Sigmoid colon (tissue), 7 donors: ENCODE measurements at places on chromosomes 2 and 18. TPM values are rescaled to one million over a fixed set of nuclear protein-coding genes. Genes with fewer than 3 reads are reported as not detected.

- H3K27me3 ChIP-seq: no peaks in the 10 kb centered on the region
- no peaks in the 10 kb centered on the region for H3K4me1 ChIP-seq
- no peak for DNase-seq
- H3K36me3 ChIP-seq: no peaks in the 10 kb centered on the region
- no peak overlapping the region for H3K4me3 ChIP-seq
These were observed 451.9 kb downstream of the ARHGAP15 start for GRCh38 chr2:143581134-143581533.

DNA sequence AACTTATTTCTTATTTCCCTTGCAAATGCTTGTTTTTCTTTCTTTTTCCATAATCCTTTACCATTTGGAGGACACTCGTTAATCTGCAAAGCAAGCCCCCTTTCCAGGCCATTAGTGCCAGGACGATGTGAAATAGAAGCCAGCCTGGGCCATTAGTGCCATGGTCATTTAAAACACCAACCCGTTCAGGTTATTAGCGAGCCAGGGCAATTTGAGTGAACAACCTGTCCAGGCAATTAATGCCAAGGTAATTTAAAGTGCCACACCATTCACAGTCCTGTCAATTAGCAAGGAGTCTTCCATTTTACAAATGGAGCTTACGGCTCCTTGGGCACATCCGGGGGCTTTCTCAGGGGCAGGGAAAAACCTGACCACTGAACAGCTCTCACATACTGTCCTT is 370.6 kb downstream of the HRH4 start:
- H3K27ac ChIP-seq: no peak overlapping the region
- no peaks in the 10 kb centered on the region for H3K27me3 ChIP-seq
- H3K4me3 ChIP-seq: no peak overlapping the region

DNA sequence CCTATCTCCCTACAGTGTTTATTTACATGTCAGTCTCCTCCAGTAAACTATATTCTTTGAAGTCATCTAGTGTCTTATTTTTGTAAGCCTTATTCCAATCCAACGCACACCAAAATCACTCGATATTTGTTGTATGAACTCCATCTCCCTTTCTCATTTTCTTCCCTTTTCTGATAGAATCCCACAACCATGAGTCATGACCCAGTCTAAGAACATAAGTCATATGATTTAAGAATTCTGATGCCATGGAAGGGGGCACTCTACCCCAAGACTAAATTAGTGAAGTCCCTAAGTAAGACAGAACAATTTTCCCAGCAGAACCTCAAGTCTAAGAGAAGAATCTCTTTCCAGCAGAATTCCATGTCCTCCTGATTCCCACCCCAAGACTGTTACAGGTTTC is 5.4 kb downstream of the CHMP3 start:
- DNase-seq: no peak
- H3K4me3 ChIP-seq: no peak overlapping the region
- no peaks in the 10 kb centered on the region for H3K27me3 ChIP-seq
- peaks cover 19% of the 10 kb centered on the region for H3K4me1 ChIP-seq

- no peaks in the 10 kb centered on the region for H3K4me1 ChIP-seq
- no peaks in the 10 kb centered on the region for H3K36me3 ChIP-seq
- no peaks in the 10 kb centered on the region for H3K27me3 ChIP-seq
These were observed 434.7 kb upstream of the SETBP1 start for GRCh38 chr18:44246001-44246400.

DNA sequence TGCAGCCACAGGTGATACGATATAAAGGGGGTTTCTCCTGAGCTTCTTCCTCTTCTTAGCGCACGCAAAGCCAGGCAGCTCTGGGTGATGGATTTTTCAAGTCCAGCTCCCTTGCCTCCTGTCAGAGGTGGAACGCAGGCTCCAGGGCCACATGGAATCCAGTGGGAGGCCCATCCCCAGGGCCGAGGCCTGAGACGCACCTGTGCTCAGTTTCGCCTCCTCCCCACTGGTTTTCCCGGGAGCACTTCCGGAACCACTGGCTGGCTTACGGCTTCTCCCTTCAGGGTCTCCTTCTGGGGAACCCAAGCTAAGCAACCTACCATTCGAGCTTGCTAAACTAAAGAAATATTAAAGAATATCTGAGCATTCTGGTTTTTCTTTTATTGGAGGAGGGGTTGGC is 63.6 kb downstream of the TRAPPC12 start:
- no peak overlapping the region for H3K4me3 ChIP-seq
- peaks cover 43% of the 10 kb centered on the region for H3K36me3 ChIP-seq
- DNase-seq: no peak
- H3K4me1 ChIP-seq: no peaks in the 10 kb centered on the region
- H3K27ac ChIP-seq: no peak overlapping the region
- no peaks in the 10 kb centered on the region for H3K27me3 ChIP-seq

Gene GPR55
- total RNA-seq: not detected

- H3K4me1 ChIP-seq: no peaks in the 10 kb centered on the region
- H3K27me3 ChIP-seq: no peaks in the 10 kb centered on the region
- no peak for DNase-seq
- no peak overlapping the region for H3K27ac ChIP-seq
These were observed 18.9 kb downstream of the TTR start for GRCh38 chr18:31610286-31611205.

DNA sequence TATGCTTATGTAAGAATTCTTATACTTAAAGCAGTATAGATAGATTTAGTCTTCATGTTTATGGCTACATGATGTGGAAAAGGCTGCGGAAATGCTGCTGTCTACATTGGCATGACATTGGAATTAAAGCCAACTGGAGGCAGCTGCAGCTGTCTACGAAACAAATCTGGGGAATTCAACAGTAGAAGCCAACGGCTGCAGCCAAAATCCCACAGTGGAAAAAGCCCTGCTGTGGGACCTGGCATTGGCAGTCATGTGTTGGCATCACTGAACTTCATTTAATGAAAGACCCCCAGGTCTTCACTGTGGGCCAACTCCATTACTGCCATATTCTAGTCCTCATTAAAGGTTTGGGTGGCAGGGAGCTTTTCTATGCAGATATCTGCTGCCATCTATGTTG is 223.6 kb downstream of the SLC8A1 start:
- no peak overlapping the region for H3K4me3 ChIP-seq
- peaks cover 40% of the 10 kb centered on the region for H3K4me1 ChIP-seq
- no peaks in the 10 kb centered on the region for H3K27me3 ChIP-seq
- no peaks in the 10 kb centered on the region for H3K36me3 ChIP-seq
- DNase-seq: no peak

DNA sequence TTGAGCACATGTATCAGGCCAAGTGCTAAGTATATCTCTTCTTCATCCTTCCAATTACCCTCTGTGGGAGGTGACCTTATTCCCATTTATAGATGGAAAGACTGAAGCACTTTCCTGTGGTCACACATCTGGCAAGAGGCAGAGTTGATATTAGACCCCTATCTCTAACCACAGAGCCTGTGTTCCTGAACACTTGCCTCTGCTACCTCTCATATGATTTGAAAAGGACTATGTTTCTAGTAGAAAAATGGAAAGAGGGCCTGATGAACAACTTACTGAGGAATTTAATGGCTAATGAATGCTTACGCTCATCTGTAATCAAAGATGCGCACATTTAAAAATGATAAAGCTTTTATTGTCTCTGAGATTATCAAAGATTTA is 46.2 kb upstream of the DYNC2LI1 start:
- H3K4me3 ChIP-seq: no peak overlapping the region
- H3K36me3 ChIP-seq: no peaks in the 10 kb centered on the region
- no peak overlapping the region for H3K27ac ChIP-seq
- no peak for DNase-seq
- no peaks in the 10 kb centered on the region for H3K4me1 ChIP-seq
- H3K27me3 ChIP-seq: no peaks in the 10 kb centered on the region

Gene CXCR2
- total RNA-seq: not detected

GRCh38 chr18:26863921-26864497 is 1.5 kb downstream of the AQP4 start:
- no peak overlapping the region for H3K27ac ChIP-seq
- no peaks in the 10 kb centered on the region for H3K36me3 ChIP-seq
- peaks cover 10% of the 10 kb centered on the region for H3K4me1 ChIP-seq

DNA sequence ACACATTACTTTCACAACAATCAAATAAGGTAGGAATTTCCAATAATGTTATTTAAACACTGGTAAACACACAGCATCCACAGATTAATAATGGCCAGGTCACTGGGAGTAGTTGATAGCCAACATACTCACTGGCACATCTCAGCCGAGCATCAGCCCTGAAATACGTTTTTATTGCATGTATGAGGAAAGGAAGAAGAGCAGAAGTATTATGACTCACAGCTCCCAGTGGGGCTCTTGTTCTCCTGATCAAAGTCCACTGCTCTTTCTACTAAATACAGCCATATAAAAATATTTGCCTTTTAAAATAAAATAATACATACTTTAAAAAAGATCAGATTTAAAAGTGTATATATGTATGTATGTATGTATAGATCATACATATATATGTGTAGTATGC is 999.6 kb downstream of the SUCLG1 start:
- no peak overlapping the region for H3K4me3 ChIP-seq
- no peak for DNase-seq
- no peak overlapping the region for H3K27ac ChIP-seq
- no peaks in the 10 kb centered on the region for H3K27me3 ChIP-seq

DNA sequence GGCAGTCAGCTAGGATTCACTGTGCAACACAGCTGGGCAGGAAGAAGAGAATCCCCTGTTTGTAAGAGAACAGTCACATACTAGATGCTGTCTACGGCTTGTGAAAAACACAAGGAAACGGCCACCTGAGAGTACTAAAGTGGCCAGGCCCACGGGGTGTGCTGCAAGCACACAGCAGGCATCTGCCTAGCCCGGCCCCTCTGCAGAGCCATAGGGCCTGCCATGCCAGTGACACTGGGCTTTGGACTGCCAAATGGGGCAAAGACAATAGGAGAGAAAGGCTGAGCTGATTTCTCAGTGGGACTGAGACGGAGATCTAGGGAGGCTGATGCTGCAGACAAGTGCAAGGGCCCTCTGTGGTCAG is 10.3 kb downstream of the TUBB6 start:
- DNase-seq: peak; percentile 72
- peaks cover 73% of the 10 kb centered on the region for H3K4me1 ChIP-seq
- H3K27ac ChIP-seq: peak overlapping the region; percentile 100
- H3K36me3 ChIP-seq: no peaks in the 10 kb centered on the region
- no peaks in the 10 kb centered on the region for H3K27me3 ChIP-seq
- H3K4me3 ChIP-seq: no peak overlapping the region

DNA sequence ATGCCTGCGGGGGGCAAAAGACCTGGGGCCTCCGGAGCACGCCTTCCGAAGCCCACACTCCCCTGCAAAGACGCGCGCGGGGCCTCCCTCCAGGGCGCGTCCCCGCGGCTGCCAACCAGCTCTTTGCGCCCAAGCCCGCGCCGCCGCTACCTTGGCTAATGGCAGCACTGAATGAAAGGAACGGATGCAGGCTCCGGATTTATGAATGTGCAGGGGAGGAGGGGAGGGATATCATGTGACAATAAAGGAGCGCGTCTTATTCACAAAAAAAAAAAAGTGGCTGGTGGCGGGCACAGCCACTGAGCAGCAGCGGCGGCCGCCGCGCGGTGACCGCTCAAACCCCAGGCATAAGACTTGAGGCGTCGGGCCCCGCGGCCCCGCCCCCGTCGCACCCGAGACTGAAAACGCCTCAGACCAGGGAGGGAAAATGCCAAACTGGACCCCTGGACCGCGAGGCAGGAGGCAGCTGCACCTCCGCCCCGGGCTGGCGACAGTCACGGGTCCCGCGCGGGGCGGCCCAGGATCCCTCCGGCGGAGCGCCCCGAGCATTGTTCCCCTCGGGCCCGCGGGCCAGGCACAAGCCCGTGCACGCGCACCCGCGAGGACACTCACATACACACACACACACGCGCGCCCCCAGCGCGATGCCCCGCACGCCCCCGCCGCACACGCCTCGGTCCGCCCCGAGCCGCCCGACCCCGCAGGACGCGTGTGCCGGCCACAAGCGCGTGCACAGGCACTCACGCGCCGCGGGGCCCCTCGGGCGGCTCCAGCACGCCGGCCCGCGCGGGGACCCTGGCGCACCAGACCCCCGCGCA is 1.6 kb downstream of the SPRED2 start:
- no peaks in the 10 kb centered on the region for H3K27me3 ChIP-seq
- peak overlapping the region; percentile 88 for H3K27ac ChIP-seq
- no peaks in the 10 kb centered on the region for H3K36me3 ChIP-seq
- peaks cover 7% of the 10 kb centered on the region for H3K4me1 ChIP-seq
- H3K4me3 ChIP-seq: peak overlapping the region; percentile 78

GRCh38 chr18:51020536-51020935 is 9.5 kb upstream of the SMAD4 start:
- H3K4me3 ChIP-seq: no peak overlapping the region
- no peaks in the 10 kb centered on the region for H3K4me1 ChIP-seq
- H3K36me3 ChIP-seq: no peaks in the 10 kb centered on the region
- no peak for DNase-seq
- no peaks in the 10 kb centered on the region for H3K27me3 ChIP-seq

Gene SEMA4C
- total RNA-seq: 57.1 TPM

Gene GALNT5
- total RNA-seq: not detected

- H3K27ac ChIP-seq: peak overlapping the region; percentile 98
- H3K36me3 ChIP-seq: no peaks in the 10 kb centered on the region
- DNase-seq: no peak
- peak overlapping the region; percentile 98 for H3K4me3 ChIP-seq
- H3K27me3 ChIP-seq: no peaks in the 10 kb centered on the region
- H3K4me1 ChIP-seq: peaks cover 51% of the 10 kb centered on the region
These were observed 919 bp downstream of the SF3B1 start for GRCh38 chr2:197433780-197434438.

Gene LIMS4
- total RNA-seq: 5.5 TPM
